Hematopoietic multipotent progenitor cell treated with erythropoietin and hydrocortisone succinate and interleukin-3 and kit ligand, for 6 days (in vitro differentiated cells): ENCODE measurements at places on chromosomes 11 and 22.

GRCh38 chr11:64947208-64947814, 11.6 kb upstream of the GPHA2 start:
- DNase-seq = no peak

DNA sequence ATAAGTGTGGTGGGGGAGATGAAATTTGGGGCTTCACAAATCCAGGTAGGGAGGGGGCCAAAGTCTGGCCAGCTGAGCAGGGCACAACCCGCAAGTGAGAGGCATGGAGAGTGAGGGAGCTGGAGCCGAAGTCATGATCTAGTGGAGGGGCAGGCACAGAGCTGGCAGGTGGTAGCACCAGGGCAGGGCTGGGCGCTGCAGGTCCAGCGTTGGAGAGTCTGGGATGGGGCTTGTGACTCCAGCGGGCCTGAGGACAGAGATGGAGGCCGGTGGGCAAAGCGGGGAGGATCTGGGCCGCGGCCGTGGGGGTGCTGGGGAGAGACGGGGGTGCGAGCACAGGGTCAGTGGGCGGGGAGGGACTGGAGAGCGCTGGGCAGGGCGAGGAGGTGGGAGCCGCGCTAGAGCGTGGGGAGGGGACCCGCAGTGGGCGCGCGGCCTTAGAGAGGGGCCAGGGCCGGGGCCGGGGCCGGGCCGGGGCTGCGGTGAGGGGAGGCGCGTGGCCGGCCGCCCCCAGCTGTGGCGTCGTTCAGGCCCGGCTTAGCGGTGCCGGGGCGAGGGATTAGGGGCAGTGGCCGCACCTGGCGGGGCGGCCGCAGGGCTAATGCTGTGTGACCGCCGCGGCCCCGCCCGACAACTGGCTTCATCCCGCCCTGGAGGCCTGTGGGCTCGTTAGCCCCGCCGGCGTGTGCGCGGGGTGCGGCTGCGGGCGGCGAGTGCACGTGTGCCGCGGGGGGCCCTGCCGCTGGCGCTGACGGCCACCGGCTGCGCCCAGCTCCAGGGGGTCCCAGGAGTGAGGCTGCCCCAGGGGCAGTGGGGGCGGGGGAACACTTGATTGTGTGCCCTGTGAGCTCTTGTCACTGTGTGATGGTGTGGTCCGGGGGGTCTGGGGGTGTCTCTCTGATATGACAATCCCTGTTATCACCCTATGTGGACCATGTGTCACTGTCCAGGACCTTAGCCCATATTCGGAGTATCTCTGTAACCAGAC, 23.6 kb upstream of the MYOD1 start:
- DNase-seq = no peak

DNA sequence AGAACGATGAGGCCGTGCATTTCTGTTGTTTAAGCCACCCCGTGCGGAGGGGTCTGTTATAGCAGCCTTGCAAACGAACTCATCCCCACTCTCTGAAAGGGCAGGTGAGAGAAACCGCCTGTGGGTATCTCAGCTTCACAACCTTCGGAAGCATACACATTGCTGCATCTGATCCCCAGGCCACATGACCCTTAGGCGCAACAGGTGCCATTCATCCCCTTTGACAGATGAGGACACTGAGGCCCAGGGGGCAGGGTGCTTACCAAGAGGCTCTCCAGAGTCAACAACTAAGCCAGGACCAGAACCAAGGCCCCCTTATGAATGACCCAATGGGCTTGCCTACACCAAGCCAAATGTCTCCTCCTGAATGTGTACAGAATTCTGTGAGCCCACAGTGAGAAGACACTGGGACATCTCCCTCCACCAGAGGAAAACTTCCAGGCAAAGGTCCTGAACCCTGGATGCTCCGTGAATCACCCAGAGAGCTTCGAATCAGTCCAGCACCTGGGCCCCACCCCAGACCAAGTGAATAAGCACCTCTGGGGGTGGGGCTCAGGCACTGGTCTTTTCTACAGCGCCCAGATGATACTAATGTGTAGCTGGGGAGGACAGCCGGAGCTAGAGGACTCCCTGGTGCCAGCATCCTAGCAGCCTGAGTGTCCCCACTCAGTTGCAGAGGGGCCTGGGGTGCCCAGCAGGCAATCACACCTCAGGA, 83.2 kb downstream of the BUD13 start:
- no peak for DNase-seq

GRCh38 chr11:134976551-134976950, 564.5 kb upstream of the B3GAT1 start:
- no peak for DNase-seq

DNA sequence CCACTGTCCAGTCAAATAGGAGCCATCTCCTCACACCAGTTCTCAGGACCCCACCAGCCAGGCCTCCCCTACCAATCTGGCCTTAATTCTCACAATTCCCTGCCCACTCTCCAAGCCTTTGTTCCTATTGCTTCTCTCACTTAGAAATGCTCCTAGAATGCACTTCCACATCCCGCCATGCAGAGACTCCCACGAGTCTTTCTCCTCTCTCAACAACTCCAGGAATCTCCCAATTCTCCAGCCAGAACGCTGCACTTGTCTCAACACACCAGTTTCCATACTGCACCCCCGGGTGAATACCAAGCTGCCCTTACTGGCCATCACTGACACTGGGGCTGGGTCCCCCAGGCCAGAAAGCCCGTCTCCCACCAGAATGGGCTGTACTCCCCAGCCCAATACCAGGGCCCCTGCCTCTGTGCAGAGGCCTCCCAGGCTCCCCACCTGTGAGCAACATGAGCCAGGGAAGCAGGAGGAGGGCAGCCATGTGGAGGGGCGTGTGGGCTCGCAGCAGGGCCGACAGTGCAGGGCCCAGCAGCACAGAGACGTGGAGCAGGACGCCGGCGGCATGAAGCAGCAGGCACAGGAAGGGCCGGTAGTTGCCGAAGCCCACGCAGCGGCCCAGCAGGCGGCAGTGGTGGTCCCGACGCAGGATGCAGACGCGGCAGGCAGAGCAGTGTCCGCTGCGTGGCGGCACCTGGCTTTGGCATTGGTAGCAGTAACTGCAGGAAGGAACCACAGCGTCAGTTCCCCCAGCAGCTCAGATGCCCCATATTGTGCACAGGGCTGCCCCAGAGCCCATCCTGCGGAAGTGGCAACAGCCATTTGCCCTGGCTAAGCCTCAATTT, 2.4 kb downstream of the ZDHHC24 start:
- peak; percentile 89 for DNase-seq

DNA sequence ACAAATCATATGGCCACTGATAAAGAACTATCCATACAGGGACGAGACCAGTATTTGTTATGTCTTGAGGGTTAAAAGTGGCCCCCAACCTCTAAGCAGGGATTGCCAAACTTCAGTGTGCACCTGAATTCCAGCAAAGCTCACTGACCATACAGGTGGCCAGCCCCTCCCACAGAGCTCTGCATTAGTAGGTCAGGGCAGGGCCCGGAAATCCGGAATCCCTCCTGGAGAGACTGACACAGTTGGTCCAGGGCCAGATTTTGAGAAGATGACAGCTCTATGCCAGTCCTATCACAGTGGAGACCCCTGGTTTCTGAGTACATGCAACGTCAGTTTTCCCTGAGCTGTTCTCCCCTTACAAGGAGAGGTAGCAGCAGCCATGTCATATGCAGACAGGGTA, 20.8 kb downstream of the VPS37C start:
- DNase-seq = no peak

- DNase-seq = no peak
These were observed 303.4 kb downstream of the SHANK2 start for GRCh38 chr11:70948855-70949531.
